Stimulated activated CD8-positive, alpha-beta memory T cell treated with anti-CD3 and anti-CD28 coated beads, Interleukin-4, amount 100 ng/mL, for 48 hours (primary cell): ENCODE measurements at places on chromosomes 1 and 21.

- no peak for DNase-seq
Observed at GRCh38 chr21:44940116-44940631, 345 bp downstream of the SLX9 start.

- no peak for DNase-seq
Observed at GRCh38 chr1:16978567-16979474, 1.6 kb downstream of the MFAP2 start.

GRCh38 chr21:28282833-28283232, 709.8 kb downstream of the LTN1 start:
- no peak for DNase-seq

DNA sequence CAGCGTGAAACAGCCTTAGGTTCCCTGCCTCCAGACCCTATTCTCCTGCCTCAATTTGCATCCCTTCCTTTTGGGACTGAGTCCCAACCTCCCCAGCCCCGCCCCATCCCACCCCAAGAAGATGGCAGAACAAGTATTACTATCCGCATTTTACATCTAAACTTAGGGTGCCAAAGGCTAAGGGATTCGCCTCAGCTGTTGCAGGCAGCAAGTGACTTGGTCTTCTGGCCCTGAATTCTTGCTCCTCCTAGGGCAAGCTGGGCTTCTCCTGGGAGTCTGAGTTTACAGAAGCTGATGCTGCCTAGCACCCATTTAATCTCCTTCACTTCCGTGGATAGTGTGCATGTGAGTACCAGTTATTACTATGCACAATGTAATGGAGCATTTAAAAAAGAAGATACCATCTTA, 161.3 kb upstream of the NR5A2 start:
- no peak for DNase-seq
